ENCODE measurements at places on chromosomes 3 and 15. TPM values are rescaled to one million over a fixed set of nuclear protein-coding genes. Genes with fewer than 3 reads are reported as not detected.

DNA sequence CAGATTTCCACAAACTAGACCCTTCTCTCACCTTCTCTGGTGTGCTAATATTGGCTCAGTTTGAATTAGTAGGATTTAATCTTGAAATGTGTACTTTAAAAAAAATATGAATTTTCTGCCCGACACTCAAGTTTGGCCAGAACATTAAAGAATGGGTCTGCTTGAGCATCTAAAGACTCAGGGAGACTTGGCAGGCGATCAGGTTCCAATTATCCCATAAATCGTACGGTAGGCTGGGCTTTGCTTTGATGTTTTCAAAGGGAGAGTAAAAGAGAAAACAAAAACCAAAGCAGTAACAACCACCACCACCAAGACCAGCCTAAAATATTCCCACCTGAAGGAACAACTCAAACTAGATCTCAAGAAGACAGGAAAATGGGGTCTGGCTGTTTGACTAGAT lies 230.8 kb downstream of the EBLN2 start:
- H3K27ac ChIP-seq = no peak overlapping the region
- no peaks in the 10 kb centered on the region for H3K36me3 ChIP-seq
- no peaks in the 10 kb centered on the region for H3K4me1 ChIP-seq
- no peak for DNase-seq

DNA sequence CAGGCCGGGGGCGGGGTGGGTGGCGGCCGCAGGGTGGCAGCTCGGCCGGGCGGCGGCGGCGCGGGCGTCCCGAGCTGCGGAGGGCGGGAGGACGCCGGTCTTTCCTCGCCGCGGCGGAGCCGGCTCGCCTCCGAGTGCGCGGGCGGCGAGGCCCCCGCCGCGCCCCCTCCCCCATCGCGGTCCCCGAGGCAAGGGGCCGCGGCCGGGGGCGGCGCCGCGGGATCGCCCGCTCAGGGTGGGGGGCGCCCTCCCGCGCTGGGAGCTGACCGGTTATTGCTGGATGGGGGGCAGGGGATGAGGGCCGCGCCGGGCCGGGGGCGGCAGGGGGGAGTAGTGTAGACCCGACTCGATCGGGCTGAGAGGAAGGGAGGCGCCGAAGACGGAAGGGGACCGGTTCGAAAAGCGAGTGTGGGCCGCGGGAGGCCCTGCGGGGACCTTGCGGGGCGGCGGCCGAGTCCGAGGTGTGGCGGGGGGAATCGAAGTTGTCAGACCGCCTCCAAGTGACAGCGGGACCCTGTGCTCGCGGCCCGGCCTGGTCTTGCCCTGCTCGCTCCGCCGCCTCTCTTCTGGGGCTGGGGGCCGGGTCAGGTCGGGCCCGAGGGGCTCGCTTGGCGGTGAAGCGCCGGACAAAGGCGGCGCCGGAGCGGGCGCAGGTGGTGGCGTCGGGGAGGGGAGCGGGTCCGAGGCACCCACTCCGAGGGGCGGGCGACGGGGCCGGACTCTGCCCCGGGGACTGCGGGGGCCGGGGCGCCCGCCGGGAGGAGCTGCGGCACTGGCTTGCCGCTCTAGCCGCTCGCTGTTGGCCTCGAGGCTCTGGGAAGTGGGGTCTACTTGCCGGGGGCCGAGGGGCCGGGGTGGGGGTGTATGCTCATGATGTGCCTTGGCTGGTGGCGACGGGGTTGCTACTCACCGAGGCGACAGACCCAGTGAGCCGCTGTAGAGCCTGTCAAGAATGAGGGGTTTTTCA lies 1.1 kb downstream of the BAHD1 start:
- H3K4me1 ChIP-seq = peaks cover 64% of the 10 kb centered on the region
- H3K4me3 ChIP-seq = peak overlapping the region; percentile 74
- peaks cover 3% of the 10 kb centered on the region for H3K27me3 ChIP-seq
- H3K27ac ChIP-seq = no peak overlapping the region
- H3K36me3 ChIP-seq = no peaks in the 10 kb centered on the region
- DNase-seq = peak; percentile 43

- H3K4me3 ChIP-seq = no peak overlapping the region
- H3K27ac ChIP-seq = no peak overlapping the region
- no peaks in the 10 kb centered on the region for H3K27me3 ChIP-seq
- H3K4me1 ChIP-seq = peaks cover 44% of the 10 kb centered on the region
- DNase-seq = no peak
Measured at GRCh38 chr3:192857260-192857661, 60.4 kb downstream of the MB21D2 start.

- no peaks in the 10 kb centered on the region for H3K4me1 ChIP-seq
- no peak for DNase-seq
- no peak overlapping the region for H3K27ac ChIP-seq
- 0 out of 2 replicates have a peak, but pooled peaks cover 4% of the 10 kb centered on the region for H3K36me3 ChIP-seq
- H3K27me3 ChIP-seq = no peaks in the 10 kb centered on the region
- no peak overlapping the region for H3K4me3 ChIP-seq
Measured at GRCh38 chr3:52490035-52490938, 4.9 kb upstream of the STAB1 start.

DNA sequence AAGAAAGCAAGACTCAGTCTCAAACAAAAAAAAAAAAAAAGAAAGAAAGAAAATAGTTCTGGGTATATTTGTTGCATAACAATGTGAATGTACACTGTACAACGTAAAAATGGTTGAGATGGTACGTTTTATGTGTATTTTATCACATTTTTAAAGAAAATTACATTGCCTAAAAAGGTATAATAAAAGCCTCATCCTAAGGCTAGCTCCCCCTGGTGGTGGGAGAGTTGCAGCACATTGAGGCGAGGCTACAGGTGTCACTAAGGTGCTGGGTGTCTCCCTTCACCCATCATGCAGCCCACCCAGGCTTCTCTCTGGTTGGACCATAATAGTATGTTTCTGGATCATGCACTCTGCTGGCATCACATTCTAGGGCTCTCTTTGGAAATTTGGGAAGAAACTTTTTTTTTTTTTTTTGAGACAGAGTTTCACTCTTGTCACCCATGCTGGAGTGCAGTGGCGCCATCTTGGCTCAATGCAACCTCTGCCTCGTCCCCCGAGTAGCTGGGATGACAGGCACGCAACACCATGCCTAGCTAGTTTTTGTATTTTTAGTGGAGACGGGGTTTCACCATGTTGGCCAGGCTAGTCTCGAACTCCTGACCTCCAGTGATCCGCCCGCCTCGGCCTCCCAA lies 12.4 kb upstream of the RAB11A start:
- H3K4me1 ChIP-seq = peaks cover 5% of the 10 kb centered on the region
- no peak overlapping the region for H3K4me3 ChIP-seq
- no peaks in the 10 kb centered on the region for H3K27me3 ChIP-seq
- DNase-seq = peak; percentile 89

GRCh38 chr3:125194849-125195601 lies 17.5 kb downstream of the SLC12A8 start:
- H3K27ac ChIP-seq = no peak overlapping the region
- H3K36me3 ChIP-seq = no peaks in the 10 kb centered on the region
- H3K4me1 ChIP-seq = peaks cover 11% of the 10 kb centered on the region

- peaks cover 14% of the 10 kb centered on the region for H3K4me1 ChIP-seq
- no peak overlapping the region for H3K27ac ChIP-seq
- H3K27me3 ChIP-seq = no peaks in the 10 kb centered on the region
- H3K4me3 ChIP-seq = no peak overlapping the region
- no peak for DNase-seq
- no peaks in the 10 kb centered on the region for H3K36me3 ChIP-seq
Measured at GRCh38 chr3:179179979-179180759, 32.0 kb downstream of the PIK3CA start.

- H3K4me1 ChIP-seq = no peaks in the 10 kb centered on the region
- no peaks in the 10 kb centered on the region for H3K27me3 ChIP-seq
- H3K27ac ChIP-seq = no peak overlapping the region
- no peak for DNase-seq
Measured at GRCh38 chr3:35322070-35322469, 317.3 kb upstream of the ARPP21 start.

GRCh38 chr3:123429362-123430125 lies 19.3 kb downstream of the ADCY5 start:
- H3K27ac ChIP-seq = no peak overlapping the region
- no peaks in the 10 kb centered on the region for H3K36me3 ChIP-seq
- no peak for DNase-seq
- H3K4me3 ChIP-seq = no peak overlapping the region
- no peaks in the 10 kb centered on the region for H3K27me3 ChIP-seq

DNA sequence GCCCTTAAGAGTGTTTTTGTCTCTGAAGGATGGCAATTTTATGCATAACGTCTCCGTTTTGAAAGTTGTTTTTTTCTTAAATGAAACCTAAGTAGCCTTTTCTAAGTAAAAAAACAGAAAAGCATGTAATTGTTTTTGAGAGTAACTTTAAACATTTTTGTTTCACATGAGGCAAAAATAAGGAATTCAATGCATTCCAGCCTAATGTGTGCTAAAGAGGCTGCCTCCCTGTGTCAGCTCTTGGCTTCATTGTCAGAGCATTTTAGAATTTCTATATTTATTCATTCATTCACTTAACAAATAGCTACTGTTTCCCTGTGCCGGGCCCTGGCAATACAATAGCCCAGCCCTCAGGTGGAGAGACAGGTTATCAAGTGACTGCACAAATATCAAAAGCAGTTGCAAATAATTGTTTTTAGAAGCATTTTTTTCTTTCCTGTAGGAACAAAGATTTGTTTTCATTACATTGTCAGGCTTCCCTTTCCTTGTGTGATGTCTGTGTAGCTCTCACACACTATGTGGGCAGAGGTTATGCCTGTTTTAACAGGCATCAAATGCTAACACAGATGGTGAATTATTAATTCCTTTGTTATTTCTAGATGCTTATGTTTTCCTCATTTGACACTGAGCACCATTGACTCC lies 81.9 kb downstream of the CCK start:
- H3K4me1 ChIP-seq = peaks cover 18% of the 10 kb centered on the region
- H3K27me3 ChIP-seq = no peaks in the 10 kb centered on the region
- no peak overlapping the region for H3K4me3 ChIP-seq

DNA sequence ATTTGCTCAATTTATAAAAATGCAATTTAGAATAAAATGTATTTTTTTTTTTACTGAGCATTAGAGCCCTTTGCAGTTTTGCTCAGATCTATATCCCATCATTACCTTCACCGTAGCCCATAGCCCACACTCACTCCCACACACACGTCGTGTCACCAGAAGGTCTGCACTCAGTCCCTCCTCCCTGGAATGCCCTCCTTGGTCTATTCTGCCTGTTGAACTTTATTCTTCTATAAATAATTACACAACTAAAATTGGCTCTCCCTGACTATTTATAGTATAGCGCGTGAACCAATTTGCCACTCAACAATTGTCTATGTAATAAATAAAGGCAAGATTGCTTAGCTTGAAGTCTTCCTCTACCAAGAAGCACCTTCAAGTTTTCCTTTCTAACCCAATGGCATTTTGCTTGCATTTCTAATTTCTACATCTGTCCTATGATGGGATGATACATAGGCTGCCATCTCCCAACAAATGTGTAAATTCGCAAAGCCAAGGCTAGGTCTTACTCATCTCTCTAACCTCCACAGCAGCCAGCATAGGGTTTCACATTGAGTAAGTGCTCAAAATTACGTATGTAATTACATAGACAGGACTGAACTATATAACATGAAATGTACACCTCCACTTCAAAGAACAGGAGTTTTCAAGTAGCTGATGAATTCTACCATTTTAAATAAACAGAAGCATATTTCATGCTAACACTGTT lies 172.0 kb upstream of the HES1 start:
- H3K4me1 ChIP-seq = peaks cover 6% of the 10 kb centered on the region
- H3K36me3 ChIP-seq = no peaks in the 10 kb centered on the region
- H3K27ac ChIP-seq = no peak overlapping the region
- no peak overlapping the region for H3K4me3 ChIP-seq
- DNase-seq = no peak

GRCh38 chr3:43894176-43895049 lies 203.7 kb downstream of the ABHD5 start:
- no peaks in the 10 kb centered on the region for H3K36me3 ChIP-seq
- H3K27ac ChIP-seq = no peak overlapping the region
- H3K27me3 ChIP-seq = peaks cover 11% of the 10 kb centered on the region
- H3K4me1 ChIP-seq = peaks cover 26% of the 10 kb centered on the region
- DNase-seq = peak; percentile 85

- no peak for DNase-seq
- no peak overlapping the region for H3K4me3 ChIP-seq
- no peaks in the 10 kb centered on the region for H3K36me3 ChIP-seq
- H3K4me1 ChIP-seq = peaks cover 30% of the 10 kb centered on the region
Measured at GRCh38 chr3:70959506-70960291, 623.8 kb downstream of the FOXP1 start.

- H3K4me1 ChIP-seq = peaks cover 31% of the 10 kb centered on the region
- H3K4me3 ChIP-seq = no peak overlapping the region
- DNase-seq = no peak
- H3K27ac ChIP-seq = no peak overlapping the region
- H3K27me3 ChIP-seq = no peaks in the 10 kb centered on the region
- no peaks in the 10 kb centered on the region for H3K36me3 ChIP-seq
Measured at GRCh38 chr3:15781637-15782402, 16.0 kb downstream of the ANKRD28 start.

- H3K4me3 ChIP-seq = no peak overlapping the region
- no peaks in the 10 kb centered on the region for H3K36me3 ChIP-seq
- H3K27me3 ChIP-seq = no peaks in the 10 kb centered on the region
- no peak for DNase-seq
- H3K27ac ChIP-seq = no peak overlapping the region
Measured at GRCh38 chr3:184549796-184550577, 11.6 kb upstream of the EPHB3 start.

GRCh38 chr3:133887074-133887802 lies 8.4 kb downstream of the RAB6B start:
- H3K4me1 ChIP-seq = 0 out of 2 replicates have a peak, but pooled peaks cover 6% of the 10 kb centered on the region
- DNase-seq = no peak
- H3K36me3 ChIP-seq = no peaks in the 10 kb centered on the region
- H3K4me3 ChIP-seq = no peak overlapping the region
- H3K27me3 ChIP-seq = no peaks in the 10 kb centered on the region

DNA sequence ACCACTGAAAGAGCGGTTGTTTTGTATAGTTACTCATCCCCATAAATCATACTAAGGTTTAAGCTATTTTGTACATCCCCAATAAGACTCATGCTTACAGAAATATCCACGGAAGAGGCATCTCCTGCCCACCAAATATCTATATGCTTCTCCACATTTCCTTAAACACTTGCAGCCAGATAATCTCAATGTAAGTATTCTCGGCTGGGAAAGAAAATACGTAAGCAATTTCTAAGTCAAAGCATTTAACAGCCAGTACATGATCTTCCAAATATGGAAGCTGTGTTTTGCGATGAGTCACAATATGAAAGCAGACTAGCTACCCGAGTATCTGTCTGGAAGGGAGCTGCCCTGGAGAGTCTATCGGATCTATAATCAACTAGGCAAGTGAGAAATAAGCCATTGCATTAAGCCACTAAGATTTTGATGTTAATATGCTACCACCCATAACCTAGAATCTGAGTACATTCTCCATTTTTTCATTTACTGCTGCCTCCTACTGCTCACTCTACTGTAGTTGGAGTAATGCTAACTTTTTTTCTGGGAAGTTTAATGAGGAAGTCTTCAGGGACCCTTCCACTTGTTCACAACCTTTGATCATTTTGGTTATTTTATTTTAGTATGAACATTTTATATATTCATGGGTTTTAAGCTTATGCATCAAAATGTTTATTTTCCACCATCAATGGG lies 26.9 kb upstream of the ZMAT3 start:
- peaks cover 10% of the 10 kb centered on the region for H3K4me1 ChIP-seq
- no peak overlapping the region for H3K4me3 ChIP-seq
- no peaks in the 10 kb centered on the region for H3K36me3 ChIP-seq
- H3K27ac ChIP-seq = no peak overlapping the region
- DNase-seq = no peak

Gene CFAP44
- total RNA-seq = 1.0 TPM

Gene TLR9
- not detected for total RNA-seq

Gene BRK1
- total RNA-seq = 130 TPM

Gene ILDR1
- total RNA-seq = 0.97 TPM

Gene PLSCR5
- not detected for total RNA-seq

Gene GP9
- total RNA-seq = not detected

Gene CHRNA3
- total RNA-seq = 1.3 TPM

Gene ERICH6
- not detected for total RNA-seq

Measured in GM23338 (cell line).